T-helper 1 cell (primary cell): ENCODE measurements at places on chromosomes 16 and 17.
A peak's percentile ranks its signal among the peaks of the same experiment; 100 is the strongest.

DNA sequence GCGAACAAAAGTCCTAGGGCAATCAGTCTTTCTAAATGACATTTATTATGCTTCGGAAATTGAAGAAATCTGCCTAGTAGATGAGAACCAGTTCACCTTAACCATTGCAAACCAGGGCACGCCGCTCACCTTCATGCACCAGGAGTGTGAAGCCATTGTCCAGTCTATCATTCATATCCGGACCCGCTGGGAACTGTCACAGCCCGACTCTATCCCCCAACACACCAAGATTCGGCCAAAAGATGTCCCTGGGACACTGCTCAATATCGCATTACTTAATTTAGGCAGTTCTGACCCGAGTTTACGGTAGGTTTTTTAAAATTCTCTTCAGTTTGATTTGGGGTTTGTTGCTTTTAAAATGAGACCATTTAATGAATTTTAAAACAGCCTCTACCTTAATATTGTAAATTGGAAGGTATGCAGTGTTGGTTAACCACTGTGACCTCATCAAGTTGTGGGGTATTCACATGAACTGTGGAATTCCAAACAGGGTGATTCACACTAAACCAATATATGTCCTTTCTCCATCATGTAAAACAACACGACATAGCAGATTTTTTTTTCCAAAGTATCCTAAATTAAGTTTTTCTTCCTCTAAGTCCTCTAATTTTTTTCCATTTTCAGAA, 6.2 kb upstream of the EVI2A start:
- DNase-seq: no peak

GRCh38 chr17:59513934-59514841, 51.2 kb upstream of the DHX40 start:
- DNase-seq: no peak

- no peak for DNase-seq
Measured at GRCh38 chr17:56880571-56880970, 33.3 kb downstream of the TRIM25 start.

- no peak for DNase-seq
Measured at GRCh38 chr17:63685041-63685440, 14.9 kb downstream of the LIMD2 start.

DNA sequence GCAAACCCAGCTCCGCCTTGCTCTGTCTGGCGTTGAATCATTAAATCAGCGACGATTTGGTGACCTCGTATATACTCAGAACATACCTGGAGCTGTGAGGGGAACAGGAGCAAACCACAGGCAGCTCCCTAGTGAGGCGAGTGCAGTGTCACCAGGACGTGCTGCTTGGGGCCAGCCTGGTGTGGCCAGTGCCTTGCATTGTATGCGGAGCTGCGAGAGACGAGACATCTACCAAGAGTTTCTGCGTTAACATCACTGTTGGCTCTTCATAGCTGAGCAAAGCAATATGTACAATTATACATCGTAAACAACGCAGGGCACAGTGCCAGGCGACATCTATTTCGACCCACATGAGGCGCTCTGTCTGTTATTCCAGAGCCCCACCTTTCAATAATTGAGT, 27.9 kb downstream of the MINK1 start:
- DNase-seq: no peak

DNA sequence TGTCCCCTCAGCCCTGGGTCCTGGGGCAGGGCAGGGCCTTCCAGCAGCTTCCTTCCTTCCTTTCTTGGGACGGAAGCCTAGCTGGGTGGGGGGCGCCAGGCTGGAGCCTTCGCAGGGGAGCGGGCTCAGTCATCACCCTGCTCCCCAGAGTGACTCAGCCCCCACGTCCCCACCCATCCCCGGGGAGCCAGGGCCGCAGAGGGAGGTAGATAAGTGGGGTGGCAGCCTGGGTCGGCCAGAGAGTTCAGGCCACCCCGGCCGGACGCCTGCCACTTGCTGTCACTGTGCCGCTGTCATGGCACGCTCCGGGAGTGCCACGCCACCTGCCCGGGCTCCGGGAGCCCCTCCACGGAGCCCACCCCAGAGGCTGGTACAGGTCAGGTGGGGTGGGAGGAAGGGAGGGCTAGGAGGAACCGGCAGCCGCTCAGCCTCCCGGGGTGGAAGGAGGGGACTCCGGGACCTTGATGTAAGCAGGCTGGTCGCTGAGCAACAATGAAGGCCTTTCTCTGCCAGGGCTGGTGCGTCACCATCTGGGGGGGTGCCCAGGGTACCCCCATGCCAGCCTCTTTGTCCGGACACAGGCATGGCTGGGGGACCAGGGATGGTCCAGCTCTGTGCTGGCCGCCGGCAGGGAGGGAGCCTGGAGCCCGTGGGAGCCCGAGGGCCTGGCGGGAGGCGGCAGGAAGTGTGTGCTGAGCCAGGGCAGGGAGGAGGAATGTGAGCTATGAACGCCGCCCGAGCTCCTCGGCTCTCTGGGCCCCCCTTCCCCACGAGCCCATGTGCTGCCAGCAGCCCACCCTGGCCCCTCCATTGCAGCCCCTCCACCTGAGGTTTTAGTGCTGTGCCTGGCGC, 6.6 kb downstream of the NHERF2 start:
- no peak for DNase-seq

DNA sequence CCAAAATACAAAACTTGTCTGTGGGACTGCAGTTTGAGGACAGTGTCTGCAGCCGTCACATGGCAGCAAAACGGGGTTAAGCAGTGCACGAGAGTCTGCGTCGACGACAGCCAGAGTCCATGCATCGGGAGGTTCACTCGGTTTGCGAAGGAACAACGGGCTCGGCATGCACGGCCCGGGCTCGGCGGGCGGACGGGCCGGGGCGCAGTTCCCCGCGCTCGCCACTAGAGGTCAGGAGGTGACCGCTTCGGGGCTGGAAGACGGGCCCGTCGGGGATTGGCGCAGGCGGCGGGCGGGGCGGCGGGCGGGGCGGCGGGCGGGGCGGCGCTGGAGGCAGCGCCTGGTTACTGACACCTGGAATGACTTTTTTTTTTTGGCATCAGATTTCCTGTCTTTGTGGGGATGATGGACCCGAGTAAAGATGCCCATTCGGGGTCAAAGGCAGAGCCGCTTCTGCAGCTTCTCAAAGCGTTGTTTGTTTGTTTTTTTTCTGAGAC, 6.5 kb downstream of the SCGB1C2 start:
- DNase-seq: peak; percentile 65

- DNase-seq: no peak
Measured at GRCh38 chr17:55062921-55063320, 94.4 kb downstream of the STXBP4 start.

DNA sequence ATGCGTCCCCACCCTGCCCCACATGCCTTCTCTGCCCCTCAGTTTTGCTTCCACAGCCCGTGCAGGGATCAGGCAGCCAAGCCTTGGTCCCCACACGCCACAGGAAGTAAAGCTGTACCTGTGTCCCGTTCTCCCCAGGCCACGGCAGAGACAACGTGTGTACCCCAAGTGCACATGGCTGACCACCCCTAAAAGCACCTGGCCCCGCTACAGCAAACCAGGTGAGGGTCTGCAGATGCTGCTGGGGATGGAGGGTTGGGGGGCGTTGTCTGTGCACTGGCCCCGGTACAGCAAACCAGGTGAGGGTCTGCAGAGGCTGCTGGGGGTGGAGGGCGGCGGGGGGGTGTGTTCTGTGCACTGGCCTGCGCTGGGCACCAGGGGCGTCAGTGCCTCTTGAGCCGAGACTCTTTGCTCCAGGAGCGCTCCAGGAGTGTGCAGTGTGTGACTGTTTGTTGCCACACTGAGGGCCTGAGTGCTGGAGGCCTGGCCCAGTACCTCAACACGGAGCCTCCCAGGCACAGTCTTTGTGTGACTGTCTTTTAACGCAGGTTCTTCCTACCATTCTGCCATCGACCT, 18.8 kb downstream of the TCF25 start:
- no peak for DNase-seq

DNA sequence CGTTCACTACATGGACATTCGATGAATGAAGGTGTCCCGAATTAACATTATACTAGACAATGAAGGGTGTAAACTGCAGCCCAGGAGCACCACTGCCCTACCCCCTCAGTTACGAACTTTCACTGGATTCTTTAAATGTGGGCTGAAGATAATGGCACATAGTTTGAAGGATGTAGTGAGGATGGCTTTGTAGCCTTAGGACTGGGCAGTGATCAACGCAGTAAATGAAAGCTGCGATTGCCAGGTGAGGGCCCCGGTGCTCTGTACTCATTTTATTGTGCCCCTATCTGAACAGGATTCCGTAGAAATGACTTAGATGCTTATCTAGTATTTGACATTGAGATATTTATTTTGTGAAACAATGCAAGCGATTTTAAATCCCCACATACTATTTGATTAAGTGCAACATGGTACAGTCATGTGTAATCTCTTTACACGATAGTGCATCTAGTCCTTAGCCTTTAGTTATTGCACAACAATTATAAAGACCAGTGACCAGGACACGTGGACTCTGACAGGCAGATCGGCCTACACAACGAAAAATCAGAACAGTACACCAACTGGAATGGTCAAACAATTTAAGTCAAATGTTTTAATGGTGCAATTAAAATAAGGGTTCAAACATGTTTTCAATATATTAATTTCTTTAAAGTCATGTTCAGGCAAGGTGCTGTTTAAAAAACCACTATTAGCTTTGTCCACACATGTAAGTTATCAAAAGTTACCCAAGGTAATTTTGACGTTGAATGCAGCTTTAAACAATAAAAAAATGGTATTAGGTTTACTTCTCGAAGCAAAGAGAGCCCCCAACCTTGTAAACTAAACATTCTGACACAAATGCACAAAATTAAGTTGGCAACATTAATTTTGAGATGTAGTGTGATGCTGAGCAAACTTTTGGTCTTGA, 17.4 kb upstream of the ERN1 start:
- DNase-seq: no peak
